ENCODE measurements at places on chromosomes 6 and 20.

GRCh38 chr6:40671694-40672050 lies 84.5 kb upstream of the LRFN2 start:
- H3K36me3 ChIP-seq, result no peaks in the 10 kb centered on the region
- H3K27me3 ChIP-seq, result no peaks in the 10 kb centered on the region
- no peak overlapping the region for H3K27ac ChIP-seq

GRCh38 chr6:46061497-46061896 lies 45.8 kb upstream of the CLIC5 start:
- no peaks in the 10 kb centered on the region for H3K4me1 ChIP-seq
- no peaks in the 10 kb centered on the region for H3K36me3 ChIP-seq
- H3K27ac ChIP-seq, result peak overlapping the region; percentile 65
- no peak overlapping the region for H3K4me3 ChIP-seq
- no peaks in the 10 kb centered on the region for H3K27me3 ChIP-seq

GRCh38 chr6:134819236-134819635 lies 130.7 kb downstream of the ALDH8A1 start:
- no peaks in the 10 kb centered on the region for H3K36me3 ChIP-seq
- peaks cover 16% of the 10 kb centered on the region for H3K4me1 ChIP-seq
- no peak for DNase-seq
- H3K27me3 ChIP-seq, result no peaks in the 10 kb centered on the region

DNA sequence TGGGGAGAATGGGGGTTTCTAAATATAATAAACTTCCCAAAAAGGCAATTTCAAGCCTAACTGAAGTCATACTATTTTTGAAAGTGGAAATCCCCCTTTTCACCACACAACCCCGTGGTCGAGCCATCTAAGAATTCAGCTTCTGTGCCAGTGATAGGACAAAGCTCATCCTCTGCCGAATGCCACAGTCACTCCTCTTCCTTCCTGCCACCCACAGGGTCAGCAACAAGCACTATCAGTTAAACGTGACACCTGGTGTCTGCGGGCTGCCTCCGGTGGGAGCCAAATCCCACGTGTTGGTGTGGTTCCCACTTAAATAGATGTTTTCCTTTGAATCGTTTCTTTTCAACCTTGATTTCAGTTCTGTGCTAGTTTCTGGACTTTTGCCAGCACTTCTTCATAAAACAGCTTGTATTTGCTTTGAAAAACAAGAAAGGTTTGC lies 60.7 kb downstream of the TNFAIP3 start:
- no peak for DNase-seq
- no peaks in the 10 kb centered on the region for H3K36me3 ChIP-seq
- H3K27me3 ChIP-seq, result no peaks in the 10 kb centered on the region
- no peak overlapping the region for H3K4me3 ChIP-seq

GRCh38 chr6:125733516-125734300 lies 15.7 kb upstream of the HEY2 start:
- no peak for DNase-seq
- no peak overlapping the region for H3K27ac ChIP-seq
- no peaks in the 10 kb centered on the region for H3K36me3 ChIP-seq
- H3K27me3 ChIP-seq, result no peaks in the 10 kb centered on the region

GRCh38 chr20:59948828-59949720 lies 8.9 kb downstream of the FAM217B start:
- H3K4me1 ChIP-seq, result no peaks in the 10 kb centered on the region
- no peak for DNase-seq
- peak overlapping the region; percentile 42 for H3K27ac ChIP-seq
- H3K36me3 ChIP-seq, result peaks cover 22% of the 10 kb centered on the region
- no peak overlapping the region for H3K4me3 ChIP-seq
- no peaks in the 10 kb centered on the region for H3K27me3 ChIP-seq

DNA sequence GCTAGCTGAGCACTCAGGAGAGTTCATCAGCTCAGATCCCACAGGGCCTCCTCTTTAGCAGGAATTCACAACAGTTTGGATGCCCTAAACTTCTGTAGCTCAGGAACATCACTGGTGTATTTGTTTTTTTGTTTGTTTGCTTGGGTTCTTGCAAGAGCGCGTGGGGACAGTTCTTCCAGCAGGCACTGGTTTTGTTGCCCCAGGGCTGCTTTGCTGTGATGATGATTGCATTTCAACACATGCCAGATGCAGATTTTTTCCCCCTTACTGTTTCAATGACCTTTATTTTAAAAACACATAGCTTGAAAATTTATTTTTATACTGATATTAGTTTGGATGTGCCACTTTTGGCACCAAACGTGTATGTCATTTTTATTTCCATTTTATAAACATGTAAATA lies 77.1 kb downstream of the DHX35 start:
- no peak overlapping the region for H3K4me3 ChIP-seq
- no peak overlapping the region for H3K27ac ChIP-seq
- no peak for DNase-seq
- H3K4me1 ChIP-seq, result no peaks in the 10 kb centered on the region
- no peaks in the 10 kb centered on the region for H3K27me3 ChIP-seq

GRCh38 chr20:44394452-44394701 lies 38.9 kb downstream of the HNF4A start:
- H3K36me3 ChIP-seq, result no peaks in the 10 kb centered on the region
- H3K27ac ChIP-seq, result no peak overlapping the region
- peak overlapping the region; percentile 14 for H3K4me3 ChIP-seq
- peak; percentile 36 for DNase-seq

DNA sequence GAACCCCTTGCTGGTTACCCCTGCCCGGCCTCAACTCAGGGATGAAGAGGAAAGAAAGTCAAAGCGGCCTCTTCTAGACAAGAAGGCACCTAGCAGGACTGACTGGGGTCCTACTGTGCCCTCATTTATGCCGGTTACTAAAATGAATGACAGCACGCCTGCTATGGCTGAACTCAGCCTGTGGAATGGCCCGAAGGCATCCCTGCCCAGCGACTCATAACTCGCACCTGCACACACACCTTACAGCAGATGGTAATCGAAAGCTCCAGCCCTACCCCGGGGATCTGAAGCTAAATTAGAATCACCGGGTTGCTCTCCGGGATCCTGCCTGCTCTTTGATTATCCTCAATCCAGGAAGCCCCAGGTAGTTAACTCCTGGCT lies 747 bp upstream of the TXNDC5 start:
- peak overlapping the region; percentile 77 for H3K4me3 ChIP-seq
- DNase-seq, result peak; percentile 60
- H3K36me3 ChIP-seq, result no peaks in the 10 kb centered on the region
- H3K27ac ChIP-seq, result peak overlapping the region; percentile 86

GRCh38 chr6:53818858-53819609 lies 24.2 kb downstream of the LRRC1 start:
- H3K4me1 ChIP-seq, result peaks cover 15% of the 10 kb centered on the region
- H3K36me3 ChIP-seq, result no peaks in the 10 kb centered on the region
- no peaks in the 10 kb centered on the region for H3K27me3 ChIP-seq
- no peak overlapping the region for H3K27ac ChIP-seq
- DNase-seq, result no peak

- no peaks in the 10 kb centered on the region for H3K4me1 ChIP-seq
- H3K36me3 ChIP-seq, result no peaks in the 10 kb centered on the region
- H3K4me3 ChIP-seq, result no peak overlapping the region
- H3K27me3 ChIP-seq, result no peaks in the 10 kb centered on the region
Measured at GRCh38 chr6:143555071-143555492, 43.6 kb upstream of the FUCA2 start.

DNA sequence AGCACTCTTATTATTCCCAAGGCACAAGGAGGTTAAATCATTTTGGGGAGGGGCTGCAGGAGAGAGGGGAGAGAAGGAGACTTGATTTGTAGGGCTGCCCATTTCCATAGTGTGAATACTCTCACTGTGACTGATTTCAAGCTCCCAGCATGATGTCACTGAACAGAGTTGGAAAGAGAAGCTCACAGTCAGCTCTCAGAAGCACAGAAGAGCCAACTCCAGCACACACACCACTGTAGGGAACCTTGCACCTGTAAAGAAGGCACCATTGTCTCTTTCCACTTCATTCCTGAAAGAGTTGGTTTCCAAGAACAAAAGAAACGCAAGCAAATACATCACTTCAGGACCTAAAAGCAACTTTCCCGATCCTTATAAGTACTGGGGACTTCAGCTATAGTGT lies 12.7 kb upstream of the STK35 start:
- no peaks in the 10 kb centered on the region for H3K36me3 ChIP-seq
- no peak overlapping the region for H3K4me3 ChIP-seq
- no peaks in the 10 kb centered on the region for H3K4me1 ChIP-seq
- no peaks in the 10 kb centered on the region for H3K27me3 ChIP-seq

GRCh38 chr6:129863664-129864063 lies 2.5 kb upstream of the TMEM244 start:
- no peak overlapping the region for H3K27ac ChIP-seq
- no peaks in the 10 kb centered on the region for H3K4me1 ChIP-seq
- no peak for DNase-seq
- H3K36me3 ChIP-seq, result no peaks in the 10 kb centered on the region
- no peak overlapping the region for H3K4me3 ChIP-seq

- H3K27ac ChIP-seq, result no peak overlapping the region
- no peaks in the 10 kb centered on the region for H3K36me3 ChIP-seq
- no peaks in the 10 kb centered on the region for H3K27me3 ChIP-seq
- H3K4me1 ChIP-seq, result no peaks in the 10 kb centered on the region
- no peak for DNase-seq
Measured at GRCh38 chr6:79134699-79135474, 56.8 kb upstream of the PHIP start.

- no peak for DNase-seq
- no peaks in the 10 kb centered on the region for H3K36me3 ChIP-seq
- H3K27ac ChIP-seq, result no peak overlapping the region
Measured at GRCh38 chr6:79094938-79095337, 16.9 kb upstream of the PHIP start.

DNA sequence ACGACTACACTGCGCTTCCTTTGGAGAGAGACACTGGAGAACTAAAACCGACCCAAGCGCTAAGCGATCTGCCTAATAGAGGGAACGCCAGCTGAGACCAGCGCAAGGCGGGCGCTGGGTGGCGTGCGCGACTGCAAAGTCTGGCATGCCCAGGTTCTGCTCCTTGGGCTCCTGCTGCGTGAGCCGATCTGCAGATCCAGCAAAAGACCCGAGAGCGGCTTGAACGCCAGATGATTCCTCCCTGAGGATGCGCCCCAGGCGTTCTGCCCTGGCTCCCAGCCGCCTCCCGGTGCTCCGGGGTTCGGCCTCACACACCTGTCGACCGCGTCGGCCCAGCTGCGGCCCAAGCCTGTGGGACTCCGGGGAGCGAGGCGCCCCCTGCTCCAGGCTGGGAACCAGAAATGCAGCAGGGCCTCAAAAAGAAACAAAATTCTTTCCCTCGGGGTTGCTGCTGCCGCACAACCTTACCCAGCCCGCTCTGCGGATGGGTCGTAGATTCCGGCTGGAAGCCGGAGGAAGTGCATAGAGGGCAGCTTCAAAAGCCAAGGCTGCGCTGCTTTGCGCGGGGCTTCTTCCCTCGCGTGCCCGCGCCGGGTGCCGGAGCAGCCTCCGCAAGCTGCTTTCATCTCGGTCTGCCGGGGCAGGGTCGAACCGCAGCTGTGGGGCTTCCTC lies 17.9 kb upstream of the PRDM13 start:
- peaks cover 8% of the 10 kb centered on the region for H3K4me1 ChIP-seq
- peaks cover 28% of the 10 kb centered on the region for H3K27me3 ChIP-seq
- no peak overlapping the region for H3K27ac ChIP-seq
- DNase-seq, result peak; percentile 81
- peak overlapping the region; percentile 56 for H3K4me3 ChIP-seq
- no peaks in the 10 kb centered on the region for H3K36me3 ChIP-seq

GRCh38 chr6:30483677-30484279 lies 5.5 kb upstream of the HLA-E start:
- peaks cover under 1% of the 10 kb centered on the region for H3K4me1 ChIP-seq
- H3K36me3 ChIP-seq, result no peaks in the 10 kb centered on the region
- no peak overlapping the region for H3K4me3 ChIP-seq
- H3K27ac ChIP-seq, result no peak overlapping the region
- peaks cover 6% of the 10 kb centered on the region for H3K27me3 ChIP-seq

- DNase-seq, result no peak
- peaks cover 90% of the 10 kb centered on the region for H3K36me3 ChIP-seq
- H3K27me3 ChIP-seq, result no peaks in the 10 kb centered on the region
- H3K4me3 ChIP-seq, result no peak overlapping the region
- H3K4me1 ChIP-seq, result no peaks in the 10 kb centered on the region
- peak overlapping the region; percentile 10 for H3K27ac ChIP-seq
Measured at GRCh38 chr20:45949542-45950329, 15.3 kb downstream of the PCIF1 start.

GRCh38 chr6:36025932-36026327 lies 1.5 kb upstream of the SLC26A8 start:
- H3K4me1 ChIP-seq, result no peaks in the 10 kb centered on the region
- H3K27ac ChIP-seq, result no peak overlapping the region
- H3K4me3 ChIP-seq, result no peak overlapping the region
- H3K27me3 ChIP-seq, result no peaks in the 10 kb centered on the region
- DNase-seq, result no peak

DNA sequence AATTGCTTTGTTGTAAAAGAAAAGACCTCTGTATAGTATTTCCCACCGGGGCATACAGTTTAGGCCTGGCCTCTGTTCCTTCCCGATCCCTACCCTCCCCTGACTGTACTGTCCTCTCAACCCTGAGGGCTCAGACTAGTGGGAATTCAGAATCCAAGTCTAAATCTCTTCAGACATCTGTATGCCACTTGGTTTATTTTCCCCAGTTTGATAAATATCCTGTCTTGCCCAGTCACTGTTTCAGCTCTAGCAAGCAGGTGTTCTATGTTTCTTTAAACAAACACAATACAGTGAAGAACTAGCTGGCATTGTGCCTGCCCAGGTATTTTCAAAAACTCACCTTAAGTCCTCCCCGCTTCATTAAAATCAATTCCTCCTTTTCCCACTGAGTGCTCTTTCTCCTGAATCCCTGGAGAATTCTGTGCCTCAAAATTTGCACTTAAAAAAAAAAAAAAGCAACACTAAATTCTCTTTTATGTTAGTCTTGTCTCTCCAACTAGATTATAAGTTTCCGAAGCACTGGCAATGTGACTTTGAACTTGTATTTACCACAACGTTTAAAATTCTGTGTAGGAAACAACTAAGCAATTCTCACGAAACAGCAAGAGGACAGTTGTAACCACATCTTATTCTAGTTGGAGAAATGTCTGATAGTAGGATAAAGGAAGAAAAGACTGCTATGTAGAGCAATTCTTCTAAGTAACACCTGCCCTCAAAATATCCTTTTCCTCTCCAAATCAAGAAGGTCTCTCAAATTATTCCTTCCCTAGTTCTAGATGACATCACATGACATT lies 112.0 kb upstream of the CARMIL1 start:
- DNase-seq, result no peak
- H3K4me1 ChIP-seq, result no peaks in the 10 kb centered on the region
- no peaks in the 10 kb centered on the region for H3K36me3 ChIP-seq
- H3K27me3 ChIP-seq, result no peaks in the 10 kb centered on the region
- no peak overlapping the region for H3K4me3 ChIP-seq

GRCh38 chr6:54335871-54336270 lies 27.6 kb downstream of the TINAG start:
- no peak overlapping the region for H3K27ac ChIP-seq
- no peak for DNase-seq
- no peaks in the 10 kb centered on the region for H3K4me1 ChIP-seq
- no peaks in the 10 kb centered on the region for H3K36me3 ChIP-seq
- no peaks in the 10 kb centered on the region for H3K27me3 ChIP-seq

DNA sequence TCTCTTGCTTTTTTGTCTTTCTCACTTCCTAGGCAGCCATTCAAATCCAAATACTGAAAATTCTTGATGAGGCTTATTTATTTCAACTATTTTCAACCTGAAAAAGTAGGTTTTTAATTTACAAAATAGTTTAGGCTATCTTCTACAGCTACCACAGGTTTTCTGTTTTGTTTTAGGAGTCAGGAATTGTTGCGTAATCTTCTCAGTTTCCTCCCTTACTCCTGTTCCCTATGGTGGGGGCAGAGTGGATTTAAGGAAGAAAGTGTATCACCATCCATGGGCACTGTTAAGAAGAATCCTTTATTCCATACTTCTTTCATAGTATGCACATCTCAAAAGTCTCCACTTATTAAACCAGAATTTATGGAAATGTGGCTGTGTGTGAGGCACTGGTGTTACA lies 182.4 kb downstream of the KHDC1L start:
- no peak overlapping the region for H3K4me3 ChIP-seq
- H3K27me3 ChIP-seq, result no peaks in the 10 kb centered on the region
- no peaks in the 10 kb centered on the region for H3K4me1 ChIP-seq
- no peak for DNase-seq
- H3K36me3 ChIP-seq, result no peaks in the 10 kb centered on the region
- no peak overlapping the region for H3K27ac ChIP-seq

All from Peyer's patch (tissue), 4 donors.